ENCODE measurements at places on chromosomes 12 and 14. TPM values are rescaled to one million over a fixed set of nuclear protein-coding genes. Genes with fewer than 3 reads are reported as not detected.

- no peak overlapping the region for H3K27ac ChIP-seq
- H3K4me3 ChIP-seq: no peak overlapping the region
- no peaks in the 10 kb centered on the region for H3K27me3 ChIP-seq
- H3K36me3 ChIP-seq: no peaks in the 10 kb centered on the region
Measured at GRCh38 chr12:77218278-77218677, 152.9 kb upstream of the E2F7 start.

GRCh38 chr12:56110571-56110970, 5.9 kb upstream of the RPL41 start:
- peaks cover 14% of the 10 kb centered on the region for H3K4me1 ChIP-seq
- DNase-seq: no peak
- peaks cover 70% of the 10 kb centered on the region for H3K36me3 ChIP-seq
- H3K27ac ChIP-seq: no peak overlapping the region
- H3K27me3 ChIP-seq: no peaks in the 10 kb centered on the region
- no peak overlapping the region for H3K4me3 ChIP-seq

DNA sequence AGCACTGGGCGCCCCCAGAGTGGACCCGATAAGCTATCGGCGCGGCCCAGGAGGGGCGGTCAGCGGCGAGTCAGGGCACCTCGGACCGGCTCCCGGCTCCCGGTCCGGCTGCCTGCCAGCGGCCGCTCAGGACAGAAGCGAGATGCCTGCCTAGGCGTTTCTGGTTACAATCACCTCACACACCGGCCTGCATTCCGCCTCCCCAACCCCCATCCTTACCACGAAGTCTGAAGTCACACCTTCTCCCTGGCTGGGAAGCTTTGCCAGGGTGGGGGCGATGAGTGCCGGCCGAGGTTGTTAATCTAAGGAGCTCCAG, 42.6 kb upstream of the TBX5 start:
- H3K27me3 ChIP-seq: no peaks in the 10 kb centered on the region
- no peaks in the 10 kb centered on the region for H3K36me3 ChIP-seq
- no peak for DNase-seq
- no peak overlapping the region for H3K27ac ChIP-seq

DNA sequence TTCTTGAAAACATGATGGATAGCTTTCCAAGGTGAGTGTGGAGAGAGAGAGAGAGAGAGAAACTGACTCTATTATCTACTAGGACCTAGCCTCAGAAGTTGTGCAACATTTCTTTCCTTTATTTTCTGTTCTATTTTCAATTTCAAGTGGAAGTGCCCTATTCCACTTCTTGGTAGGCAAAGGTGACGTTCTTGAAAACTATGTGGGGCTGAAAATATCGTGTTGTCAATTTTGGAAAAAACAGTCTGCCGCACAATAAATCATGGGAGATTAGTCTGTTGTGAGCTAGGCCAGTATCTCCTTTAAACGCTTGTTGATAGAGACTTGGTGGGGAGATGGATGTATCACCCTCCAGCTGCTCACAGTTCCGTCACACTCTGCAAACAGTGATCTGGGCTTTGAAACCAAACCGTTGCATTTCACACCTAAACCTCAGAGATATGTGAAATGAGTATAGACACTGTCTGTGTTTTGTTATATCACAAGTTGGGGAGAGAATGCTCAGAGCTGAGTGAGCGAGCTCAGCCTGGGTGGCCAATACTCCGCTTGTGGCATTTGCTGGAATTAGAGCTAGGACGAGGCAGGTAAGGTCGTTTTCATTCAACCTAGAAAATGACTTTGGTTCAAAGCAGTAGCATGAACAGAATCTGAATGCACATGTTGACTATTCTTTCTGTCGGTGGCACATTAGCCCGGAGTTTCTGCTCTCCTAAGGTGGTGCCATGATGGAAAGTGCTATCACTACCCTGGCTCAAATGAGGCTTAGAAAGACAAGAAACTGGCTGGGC, 75.1 kb upstream of the ST8SIA1 start:
- H3K27ac ChIP-seq: no peak overlapping the region
- DNase-seq: no peak
- no peaks in the 10 kb centered on the region for H3K27me3 ChIP-seq
- H3K4me1 ChIP-seq: peaks cover 13% of the 10 kb centered on the region
- H3K36me3 ChIP-seq: no peaks in the 10 kb centered on the region

- H3K4me1 ChIP-seq: no peaks in the 10 kb centered on the region
- no peak overlapping the region for H3K4me3 ChIP-seq
- H3K27me3 ChIP-seq: no peaks in the 10 kb centered on the region
- H3K27ac ChIP-seq: no peak overlapping the region
- no peak for DNase-seq
Measured at GRCh38 chr12:47980779-47981495, 17.5 kb downstream of the TMEM106C start.

- no peaks in the 10 kb centered on the region for H3K27me3 ChIP-seq
- H3K4me3 ChIP-seq: no peak overlapping the region
- no peaks in the 10 kb centered on the region for H3K36me3 ChIP-seq
- no peaks in the 10 kb centered on the region for H3K4me1 ChIP-seq
Measured at GRCh38 chr12:14920475-14921126, 17.7 kb downstream of the ERP27 start.

DNA sequence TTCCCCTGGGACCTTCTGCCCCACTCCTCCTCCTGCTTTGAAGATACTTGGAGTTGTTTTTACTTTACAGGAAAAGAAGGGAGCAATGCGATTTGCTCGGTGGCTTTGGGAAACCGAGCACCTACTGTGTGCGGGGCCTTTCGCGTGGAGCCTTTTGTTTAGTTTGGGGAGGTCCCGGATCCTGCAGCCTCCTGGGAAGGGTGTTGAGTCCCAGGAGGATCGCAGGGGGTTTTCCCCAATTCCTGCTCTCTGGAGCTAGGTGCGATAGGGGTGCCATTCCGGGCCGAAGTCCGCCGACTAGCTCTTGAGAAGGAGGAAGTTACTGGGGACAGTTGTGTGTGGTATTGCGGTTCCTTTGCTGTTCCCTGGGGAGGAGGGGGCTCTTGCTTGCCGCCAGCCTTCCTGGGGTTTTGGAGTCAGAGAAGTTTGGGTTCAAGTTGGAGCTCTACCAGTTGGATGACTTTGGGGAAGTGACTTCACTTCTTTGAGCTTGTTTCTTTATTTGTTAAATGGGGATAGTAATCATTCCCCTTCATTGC, 1.1 kb downstream of the BRI3BP start:
- no peaks in the 10 kb centered on the region for H3K27me3 ChIP-seq
- peaks cover 21% of the 10 kb centered on the region for H3K4me1 ChIP-seq
- H3K27ac ChIP-seq: no peak overlapping the region
- no peak for DNase-seq

- H3K27me3 ChIP-seq: no peaks in the 10 kb centered on the region
- H3K4me1 ChIP-seq: peaks cover 13% of the 10 kb centered on the region
- H3K4me3 ChIP-seq: no peak overlapping the region
- no peaks in the 10 kb centered on the region for H3K36me3 ChIP-seq
- H3K27ac ChIP-seq: no peak overlapping the region
Measured at GRCh38 chr12:64944966-64945365, 120.5 kb downstream of the TBC1D30 start.

DNA sequence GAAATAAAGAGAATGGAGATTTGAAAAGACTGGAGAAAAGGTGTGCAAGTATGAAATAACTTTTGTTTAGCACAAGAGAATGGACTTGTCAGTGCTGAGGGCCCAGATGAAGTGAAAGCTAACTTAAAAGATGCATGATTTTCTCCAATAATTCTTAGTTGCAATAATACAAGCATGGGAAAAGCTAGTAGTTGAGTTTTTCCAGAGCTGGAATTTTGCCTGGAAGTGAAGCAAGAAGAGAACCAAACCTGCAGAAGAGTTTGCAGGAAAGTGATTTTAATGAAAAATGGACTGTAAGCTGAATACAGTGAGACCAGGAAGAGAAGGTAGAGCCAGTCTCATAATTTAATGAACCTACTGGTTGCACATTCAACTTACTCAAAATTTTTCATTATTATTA, 69.3 kb upstream of the FSCB start:
- H3K36me3 ChIP-seq: no peaks in the 10 kb centered on the region
- H3K27me3 ChIP-seq: no peaks in the 10 kb centered on the region
- no peak overlapping the region for H3K27ac ChIP-seq
- no peak overlapping the region for H3K4me3 ChIP-seq
- DNase-seq: no peak
- no peaks in the 10 kb centered on the region for H3K4me1 ChIP-seq

- no peak for DNase-seq
- H3K27me3 ChIP-seq: no peaks in the 10 kb centered on the region
- H3K4me1 ChIP-seq: peaks cover 65% of the 10 kb centered on the region
- no peak overlapping the region for H3K4me3 ChIP-seq
- no peaks in the 10 kb centered on the region for H3K36me3 ChIP-seq
- H3K27ac ChIP-seq: no peak overlapping the region
Measured at GRCh38 chr12:116148844-116149243, 128.6 kb downstream of the MED13L start.

- H3K27me3 ChIP-seq: no peaks in the 10 kb centered on the region
- no peak overlapping the region for H3K4me3 ChIP-seq
- no peaks in the 10 kb centered on the region for H3K36me3 ChIP-seq
- no peak overlapping the region for H3K27ac ChIP-seq
Measured at GRCh38 chr12:27852742-27853141, 72.7 kb upstream of the MANSC4 start.

GRCh38 chr12:105773471-105773870, 365.3 kb downstream of the NUAK1 start:
- H3K4me1 ChIP-seq: peaks cover 13% of the 10 kb centered on the region
- H3K27me3 ChIP-seq: no peaks in the 10 kb centered on the region
- no peaks in the 10 kb centered on the region for H3K36me3 ChIP-seq
- no peak overlapping the region for H3K27ac ChIP-seq
- no peak for DNase-seq

DNA sequence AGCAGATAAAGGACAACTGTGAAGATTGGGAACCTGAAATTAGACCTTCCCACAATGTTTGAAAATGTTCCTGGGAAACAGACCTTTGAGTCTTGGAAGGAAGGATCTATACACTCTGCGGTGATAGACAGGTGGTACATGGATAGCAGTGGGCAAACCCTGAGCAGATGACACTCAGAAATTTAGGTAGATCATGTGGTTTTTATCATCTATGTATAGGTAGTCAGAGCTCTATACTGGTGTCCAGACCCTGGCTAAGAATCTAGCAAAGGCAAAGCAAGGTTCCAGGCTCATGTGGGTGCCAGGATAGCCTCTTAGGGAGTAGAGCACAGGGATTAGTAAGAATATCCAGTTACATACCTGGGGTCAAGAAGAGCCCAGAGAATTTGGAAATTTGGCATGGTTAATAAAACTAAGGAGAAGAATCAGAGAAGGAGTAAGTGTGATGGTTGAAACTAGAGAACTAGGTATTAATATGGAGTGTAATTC, 331.2 kb upstream of the FBXO33 start:
- H3K27me3 ChIP-seq: no peaks in the 10 kb centered on the region
- no peak for DNase-seq

GRCh38 chr12:128840862-128841468, 12.3 kb upstream of the GLT1D1 start:
- H3K27ac ChIP-seq: no peak overlapping the region
- H3K4me3 ChIP-seq: no peak overlapping the region
- H3K27me3 ChIP-seq: no peaks in the 10 kb centered on the region

- no peaks in the 10 kb centered on the region for H3K36me3 ChIP-seq
- peak overlapping the region; percentile 88 for H3K4me3 ChIP-seq
- H3K27ac ChIP-seq: peak overlapping the region; percentile 65
- H3K4me1 ChIP-seq: peaks cover 31% of the 10 kb centered on the region
Measured at GRCh38 chr12:107760207-107760808, 629 bp downstream of the PRDM4 start.

DNA sequence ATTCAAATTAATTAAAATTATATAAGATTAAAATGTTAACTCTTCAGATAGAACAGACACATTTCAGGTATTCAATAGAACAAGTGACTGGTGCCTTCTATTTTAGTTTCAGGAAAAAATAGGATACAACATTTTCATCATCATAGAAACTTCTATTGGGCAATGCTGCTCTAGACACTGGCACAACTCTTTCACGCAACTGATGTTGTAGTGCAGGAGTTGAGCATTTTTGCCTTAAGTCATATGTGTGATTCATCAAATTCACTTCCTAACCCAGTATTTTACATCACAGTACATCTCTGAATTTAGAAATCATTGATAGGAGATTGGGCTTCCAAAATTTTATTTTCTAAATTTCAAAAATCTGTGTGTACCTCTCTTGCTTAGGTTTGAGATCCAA, 215.4 kb upstream of the DIO2 start:
- H3K4me3 ChIP-seq: no peak overlapping the region
- no peaks in the 10 kb centered on the region for H3K27me3 ChIP-seq
- no peaks in the 10 kb centered on the region for H3K36me3 ChIP-seq
- no peak overlapping the region for H3K27ac ChIP-seq
- H3K4me1 ChIP-seq: no peaks in the 10 kb centered on the region

DNA sequence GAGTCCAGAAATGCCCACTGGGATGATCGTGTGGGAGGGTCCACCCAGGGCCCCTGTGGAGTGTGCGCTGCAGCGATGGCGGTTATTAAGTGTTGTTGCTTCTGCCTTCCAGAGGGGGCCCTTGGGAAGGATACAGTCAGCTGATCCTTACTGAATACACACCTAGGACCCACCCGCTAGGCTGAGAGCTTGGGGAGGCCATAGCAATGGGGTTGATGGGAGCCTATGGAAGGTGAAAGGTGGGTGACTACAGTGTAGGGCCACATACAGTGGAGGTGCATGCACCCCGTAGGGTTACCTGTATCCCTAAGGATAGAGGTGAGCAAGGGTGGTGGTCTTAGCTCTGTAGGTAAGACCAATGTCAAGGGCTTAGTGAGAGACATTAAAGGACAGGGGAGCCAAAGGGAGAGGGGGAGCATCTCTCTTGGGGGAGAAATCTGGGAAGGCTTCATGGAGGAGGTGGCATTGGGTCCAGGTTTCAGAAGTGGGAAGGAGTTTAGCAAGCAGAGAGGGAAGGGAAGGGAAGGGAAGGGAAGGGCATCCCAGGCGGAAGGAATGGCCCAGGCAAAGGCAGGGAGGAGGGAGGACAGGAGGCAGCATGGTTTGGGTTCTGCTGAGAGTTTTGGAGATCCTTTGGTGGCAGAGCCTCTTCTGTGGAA, 73.1 kb upstream of the RIN3 start:
- DNase-seq: peak; percentile 95
- H3K27me3 ChIP-seq: no peaks in the 10 kb centered on the region
- H3K4me3 ChIP-seq: no peak overlapping the region
- H3K27ac ChIP-seq: no peak overlapping the region

- no peak overlapping the region for H3K4me3 ChIP-seq
- DNase-seq: no peak
- H3K4me1 ChIP-seq: no peaks in the 10 kb centered on the region
- H3K36me3 ChIP-seq: no peaks in the 10 kb centered on the region
Measured at GRCh38 chr12:62582065-62582366, 115.4 kb downstream of the MON2 start.

The CCDC184 gene
- 1.2 TPM for total RNA-seq

The CMKLR1 gene
- 10.1 TPM for total RNA-seq

The CPNE6 gene
- not detected for total RNA-seq

The BHLHE41 gene
- 2.9 TPM for total RNA-seq

The TAS2R20 gene
- total RNA-seq: 4.7 TPM

The P3H3 gene
- total RNA-seq: 37.3 TPM

The COA8 gene
- total RNA-seq: 17.2 TPM

The BTBD6 gene
- 45.9 TPM for total RNA-seq

The LRFN5 gene
- 197 TPM for total RNA-seq

The DTX1 gene
- total RNA-seq: 8.3 TPM

The IL23A gene
- not detected for total RNA-seq
